Activated naive CD8-positive, alpha-beta T cell treated with anti-CD3 and anti-CD28 coated beads, Interleukin-2, amount 10 ng/mL, durations not matched to agents 7 days and 5 days (primary cell): ENCODE measurements at places on chromosomes 4 and X. TPM values are rescaled to one million over a fixed set of nuclear protein-coding genes. Genes with fewer than 3 reads are reported as not detected.

Gene FAM47E
- 0.78 TPM for total RNA-seq

Gene SSX1
- not detected for total RNA-seq

Gene FAM13A
- total RNA-seq: 10.5 TPM

Gene CCNQ
- total RNA-seq: 19.0 TPM

Gene CSAG3
- not detected for total RNA-seq
